ENCODE measurements at places on chromosomes 6 and 20.

DNA sequence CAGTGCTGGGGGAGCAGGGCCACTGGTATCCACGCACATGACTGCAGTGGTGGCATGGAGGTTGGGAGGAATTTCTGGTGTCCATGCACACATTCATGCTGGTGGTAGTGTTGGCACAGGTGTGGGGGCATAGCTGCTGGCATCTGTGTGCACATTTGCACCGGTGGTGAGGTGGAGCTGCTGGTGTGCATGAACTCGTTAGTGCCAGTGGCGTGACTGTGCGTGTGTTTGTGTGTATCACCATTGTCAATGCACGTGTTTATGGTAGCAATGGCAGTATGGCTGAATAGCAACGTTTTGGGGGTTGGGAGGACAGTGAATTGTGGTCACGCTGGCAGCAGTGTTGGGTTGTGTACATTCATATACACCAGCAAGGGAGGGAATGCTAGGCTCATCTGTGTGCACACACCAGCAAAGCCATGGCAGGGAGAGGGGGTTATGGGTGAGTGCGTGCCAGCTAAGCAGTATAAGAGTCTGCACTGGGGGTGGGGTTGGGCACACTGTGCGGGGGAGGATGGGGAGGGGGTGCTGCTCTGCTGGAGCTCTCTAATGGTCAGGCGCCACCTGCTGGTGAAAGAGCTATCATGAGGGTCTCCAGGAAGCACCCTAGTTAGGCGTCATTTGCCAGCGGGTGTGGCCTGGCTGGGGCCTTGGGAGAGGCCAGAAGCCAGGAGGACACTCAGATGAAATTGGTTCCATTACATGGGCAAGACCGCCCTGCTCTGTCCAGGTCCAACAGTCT is 626.1 kb upstream of the ID4 start:
- no peak for DNase-seq

DNA sequence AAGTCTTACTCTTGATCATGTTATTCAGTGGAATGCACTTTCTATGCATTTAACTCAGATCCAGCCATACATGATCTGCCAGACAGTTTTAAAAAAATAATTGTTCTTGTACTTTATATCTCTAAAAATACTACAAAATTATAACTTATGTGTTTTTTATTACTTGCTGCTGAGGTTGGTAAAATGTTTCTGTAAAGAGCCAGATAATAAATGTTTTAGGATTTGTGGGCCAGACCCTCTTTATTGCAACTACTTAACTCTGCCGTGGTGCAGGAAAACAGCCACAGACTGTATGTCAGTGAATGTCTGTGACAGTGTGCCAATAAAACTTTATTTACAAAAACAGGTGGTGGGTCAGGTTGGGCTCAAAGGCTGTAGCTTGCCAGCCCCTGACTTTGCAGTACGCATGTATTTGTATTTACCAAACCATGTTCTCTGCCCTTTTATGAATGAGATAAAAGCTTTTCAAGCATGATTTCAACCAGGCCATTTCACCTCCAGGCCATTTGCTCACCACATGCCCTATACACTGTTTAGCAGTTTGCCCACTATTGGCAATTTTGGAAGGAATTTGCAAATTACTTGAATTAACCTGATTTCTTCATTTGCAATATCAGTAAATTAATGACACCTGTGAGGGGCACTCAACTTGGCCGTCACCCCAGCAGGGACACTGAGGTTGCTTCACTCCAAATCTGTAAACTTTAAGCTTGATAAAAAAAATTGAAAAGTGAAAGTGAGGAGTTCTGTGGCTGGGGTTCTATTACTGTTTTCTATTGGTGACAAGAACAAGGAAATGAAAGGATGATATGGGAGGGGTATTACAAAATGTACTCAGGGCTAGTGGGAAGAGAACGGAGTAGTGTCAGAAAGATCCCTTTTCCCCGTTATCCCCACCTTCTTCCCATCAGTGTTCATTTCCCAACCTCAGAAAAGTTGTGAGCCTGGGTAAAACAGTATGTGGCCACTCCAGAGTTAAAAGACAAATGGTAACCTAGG is 133.4 kb downstream of the CEBPB start:
- DNase-seq, result no peak

- no peak for DNase-seq
Observed at GRCh38 chr6:39812496-39812852, 20.3 kb downstream of the DAAM2 start.

DNA sequence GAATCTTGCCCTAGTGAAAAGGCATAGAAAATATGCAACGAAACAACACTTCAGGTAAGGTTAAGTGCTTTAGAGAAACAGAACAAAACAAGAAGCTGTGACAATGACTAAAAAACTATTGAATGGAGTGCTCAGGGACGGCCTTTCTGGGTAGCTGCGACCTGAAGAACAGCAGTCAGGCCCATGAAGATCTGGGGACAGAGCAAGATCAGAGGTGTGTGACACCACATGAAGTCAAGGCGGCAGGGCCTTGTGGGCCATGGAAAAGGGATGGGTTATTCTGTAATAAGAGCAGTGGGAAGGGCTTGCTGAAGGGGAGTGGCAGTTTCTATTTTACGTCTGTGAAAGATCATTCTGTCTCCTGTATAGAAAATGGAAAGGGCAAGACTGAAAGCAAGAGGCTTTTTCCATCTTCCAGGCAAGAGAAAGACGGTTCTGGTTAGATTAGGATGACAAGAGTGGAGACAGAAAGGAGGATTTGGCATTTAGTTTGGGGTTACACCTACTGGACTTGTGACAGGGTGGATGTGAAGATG is 5.1 kb downstream of the UBE2V1 start:
- no peak for DNase-seq

DNA sequence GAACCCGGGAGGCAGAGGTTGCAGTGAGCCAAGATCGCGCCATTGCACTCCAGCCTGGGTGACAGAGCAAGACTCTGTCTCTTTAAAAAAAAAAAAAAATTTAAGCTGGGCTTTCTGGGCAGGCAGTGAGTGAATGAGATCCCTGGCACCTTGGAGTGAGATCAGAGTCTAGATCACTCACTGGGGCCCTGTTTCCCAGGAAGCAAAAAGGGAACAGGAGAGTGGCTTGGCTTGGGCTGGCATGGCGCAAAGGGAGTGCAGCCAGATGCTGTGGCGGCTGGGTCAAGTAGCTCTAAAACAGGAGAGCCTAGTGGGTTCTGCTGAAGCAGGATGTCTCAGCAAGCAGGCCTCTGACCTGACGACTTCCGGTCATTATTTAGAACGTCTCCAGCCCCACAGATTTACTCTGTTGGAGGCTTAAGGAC is 10.4 kb downstream of the PLCG1 start:
- no peak for DNase-seq

DNA sequence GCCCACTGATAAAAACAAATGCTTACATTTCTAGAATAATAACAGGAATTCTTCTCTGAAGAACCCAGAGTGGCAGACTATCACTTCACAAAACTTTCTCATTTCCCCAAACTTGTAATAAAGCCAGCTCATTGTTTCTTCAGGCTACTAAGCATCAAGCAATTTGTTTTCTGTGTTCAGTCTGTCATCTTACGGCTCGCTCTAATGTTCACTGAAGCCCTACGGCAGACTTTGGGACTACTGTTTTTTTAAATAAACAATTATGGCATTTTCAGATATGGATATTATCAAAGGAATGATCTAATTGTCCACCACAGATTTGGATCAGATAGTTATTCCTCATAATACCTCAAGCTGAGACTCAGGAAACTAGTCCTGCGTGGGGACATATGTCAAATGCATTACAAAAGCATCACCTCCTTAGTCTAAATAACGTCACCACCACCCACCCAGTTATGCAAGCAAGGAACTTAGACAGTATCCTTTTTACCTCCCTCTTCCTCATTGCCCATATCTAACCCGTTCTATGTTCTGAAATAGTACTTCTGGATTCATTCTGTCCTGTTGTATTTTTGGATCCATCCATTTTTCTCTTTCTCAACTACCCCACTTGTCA is 415.1 kb downstream of the PLCB1 start:
- no peak for DNase-seq

GRCh38 chr20:8812817-8813216 is 256.1 kb upstream of the PLCB4 start:
- DNase-seq, result no peak

DNA sequence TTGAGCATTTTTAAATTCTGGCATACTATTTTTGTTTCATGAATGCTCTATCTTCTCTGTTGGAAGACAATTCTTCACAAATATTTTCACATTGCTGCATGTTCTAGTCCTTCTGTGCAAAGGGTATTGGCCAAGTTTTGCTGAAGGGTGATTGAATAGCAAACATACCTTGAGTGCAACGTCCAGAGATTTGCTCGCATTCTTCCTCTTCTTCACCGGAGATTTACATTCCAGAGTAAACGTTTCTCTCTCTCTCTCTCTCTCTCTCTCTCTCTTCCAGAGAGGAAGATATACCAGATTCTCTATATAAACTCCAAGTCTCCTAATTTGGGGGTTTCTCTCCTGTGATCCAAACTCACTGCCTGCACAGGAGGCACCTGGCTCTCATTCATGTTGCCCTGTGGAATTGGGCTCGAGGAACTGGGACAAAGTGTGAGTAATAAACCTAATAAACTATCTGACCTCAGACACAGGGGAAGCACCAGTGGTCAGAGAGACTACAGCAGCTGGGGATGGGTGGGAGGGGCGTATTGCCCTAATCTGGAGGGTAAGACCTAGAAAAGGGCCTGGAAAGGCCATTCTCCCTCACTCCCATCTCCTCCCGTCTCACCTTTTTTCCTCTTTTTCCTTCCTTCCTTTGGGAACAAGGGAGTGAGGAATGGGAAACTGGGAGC is 1.1 kb upstream of the TREML1 start:
- DNase-seq, result no peak

DNA sequence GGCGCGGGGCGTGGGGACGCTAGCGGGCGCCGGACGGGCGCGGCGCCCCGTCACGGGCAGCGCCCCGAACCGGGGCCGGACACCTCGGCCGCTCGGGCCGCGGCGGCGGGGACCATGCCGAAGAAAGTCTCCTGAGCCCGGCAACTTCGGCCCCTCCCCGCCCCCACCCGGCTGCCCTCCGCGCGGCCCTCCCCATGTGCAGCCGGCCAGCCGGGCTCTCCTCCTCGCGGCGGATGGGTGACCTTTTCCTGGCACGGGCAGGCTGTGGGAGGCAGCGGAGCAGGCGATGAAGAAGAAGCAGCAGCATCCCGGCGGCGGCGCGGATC is 278 bp downstream of the UST start:
- DNase-seq, result no peak

DNA sequence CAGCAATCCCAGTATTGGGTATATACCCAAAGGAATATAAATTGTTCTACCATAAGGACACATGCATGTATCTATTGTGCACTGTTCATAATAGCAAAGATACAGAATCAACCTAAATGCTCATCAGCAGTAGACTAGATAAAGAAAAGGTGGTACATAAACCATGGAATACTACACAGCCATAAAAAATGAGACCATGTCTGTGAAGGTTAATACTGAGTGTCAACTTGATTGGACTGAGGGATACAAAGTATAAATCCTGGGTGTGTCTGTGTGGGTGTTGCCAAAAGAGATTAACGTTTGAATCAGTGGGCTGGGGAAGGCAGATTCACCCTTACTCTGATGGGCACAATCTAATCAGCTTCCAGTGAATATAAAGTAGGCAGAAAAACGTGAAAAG is 86.9 kb downstream of the MAN1A1 start:
- DNase-seq, result no peak

DNA sequence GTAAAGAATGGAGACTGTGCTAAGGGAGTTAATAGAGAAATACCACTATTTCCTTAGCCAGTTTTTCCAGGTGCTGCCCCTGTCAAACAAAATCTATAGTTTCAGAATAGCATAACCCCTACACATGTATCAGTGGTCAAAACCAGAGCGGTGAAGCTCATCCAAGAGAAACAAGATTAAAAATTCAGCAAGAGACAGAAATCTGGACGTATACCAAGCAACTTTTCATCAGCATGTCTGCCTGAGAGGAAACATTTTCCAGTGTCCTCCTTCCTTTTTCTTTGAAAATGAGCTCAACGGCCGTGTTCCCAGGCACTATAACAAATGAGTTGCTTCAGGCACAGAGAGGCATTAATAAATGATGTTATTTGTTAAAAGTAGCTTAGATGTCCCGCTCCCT is 416.5 kb downstream of the BCKDHB start:
- DNase-seq, result no peak

DNA sequence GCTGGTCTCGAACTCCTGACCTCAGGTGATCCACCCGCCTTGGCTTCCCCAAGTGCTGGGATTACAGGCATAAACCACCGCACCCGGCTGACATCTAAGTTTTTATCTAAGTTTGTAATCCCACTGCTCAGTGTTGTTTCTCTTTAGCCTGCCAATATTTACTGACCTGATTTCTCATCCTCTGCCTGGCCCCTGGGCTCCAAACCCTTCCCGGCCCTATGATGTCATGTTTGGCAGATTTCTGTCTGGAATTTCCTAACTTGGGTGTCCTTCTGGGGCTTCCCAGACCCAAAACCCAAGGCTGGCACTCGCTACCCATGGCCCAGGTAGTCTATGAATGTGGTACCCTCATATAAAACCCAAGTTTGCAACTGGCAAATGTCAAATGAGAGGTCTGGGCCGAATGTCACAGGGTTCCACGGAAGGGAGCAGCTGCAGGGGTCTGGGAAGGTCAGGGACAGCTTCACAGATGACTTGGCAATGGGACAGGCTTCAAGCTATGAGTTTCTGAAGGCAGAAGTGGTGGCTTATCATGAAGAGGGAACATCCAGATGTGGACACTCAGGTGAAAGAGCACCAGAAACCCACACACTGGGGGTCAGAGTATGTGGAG is 54.9 kb downstream of the TMEM170B start:
- no peak for DNase-seq

GRCh38 chr6:51805517-51805916 is 281.9 kb downstream of the PKHD1 start:
- DNase-seq, result no peak

- no peak for DNase-seq
Observed at GRCh38 chr6:169323221-169323620, 69.6 kb upstream of the THBS2 start.

GRCh38 chr20:64153861-64154589 is 10.2 kb upstream of the MYT1 start:
- DNase-seq, result no peak

- no peak for DNase-seq
Observed at GRCh38 chr6:131469130-131469529, 103.9 kb upstream of the ARG1 start.

GRCh38 chr20:24598996-24599395 is 129.6 kb downstream of the SYNDIG1 start:
- DNase-seq, result no peak

DNA sequence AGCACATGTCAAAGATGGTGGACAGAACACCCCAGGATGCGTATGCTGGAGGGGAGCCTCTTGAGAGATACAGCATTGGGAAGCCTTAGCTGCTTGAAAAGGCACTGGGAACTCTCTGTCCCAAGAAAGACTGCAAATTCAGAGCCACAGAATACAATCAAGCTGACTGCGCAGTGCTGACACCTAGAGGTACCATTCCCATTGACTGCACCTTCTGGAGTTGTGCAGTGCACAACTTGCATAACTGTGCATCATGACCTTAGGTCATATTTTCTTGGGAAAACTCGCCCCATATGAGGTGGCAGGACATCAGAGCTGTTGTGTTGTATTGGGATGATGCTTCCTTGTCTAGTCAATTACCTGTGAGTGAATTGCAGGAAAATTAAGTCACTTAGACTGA is 646.5 kb upstream of the NOX3 start:
- DNase-seq, result no peak

- DNase-seq, result no peak
Observed at GRCh38 chr20:63518946-63519667, 1.5 kb upstream of the PPDPF start.

All from activated T-cell treated with anti-CD3 and anti-CD28 coated beads for 24 hours (primary cell).